ENCODE measurements at places on chromosomes 13 and 19. TPM values are rescaled to one million over a fixed set of nuclear protein-coding genes. Genes with fewer than 3 reads are reported as not detected.

Gene KCNC3
- 0.29 TPM for total RNA-seq

Gene SYCN
- total RNA-seq = not detected

Gene RLN3
- not detected for total RNA-seq

Gene LILRA1
- not detected for total RNA-seq

- no peak for DNase-seq
Observed at GRCh38 chr13:108195146-108195545, 20.2 kb downstream of the LIG4 start.

- no peak for DNase-seq
Observed at GRCh38 chr13:33518452-33518851, 232.9 kb upstream of the STARD13 start.

GRCh38 chr13:29597706-29598105 is 2.2 kb upstream of the SLC7A1 start:
- no peak for DNase-seq

- no peak for DNase-seq
Observed at GRCh38 chr13:98512774-98513665, 63.9 kb downstream of the STK24 start.

DNA sequence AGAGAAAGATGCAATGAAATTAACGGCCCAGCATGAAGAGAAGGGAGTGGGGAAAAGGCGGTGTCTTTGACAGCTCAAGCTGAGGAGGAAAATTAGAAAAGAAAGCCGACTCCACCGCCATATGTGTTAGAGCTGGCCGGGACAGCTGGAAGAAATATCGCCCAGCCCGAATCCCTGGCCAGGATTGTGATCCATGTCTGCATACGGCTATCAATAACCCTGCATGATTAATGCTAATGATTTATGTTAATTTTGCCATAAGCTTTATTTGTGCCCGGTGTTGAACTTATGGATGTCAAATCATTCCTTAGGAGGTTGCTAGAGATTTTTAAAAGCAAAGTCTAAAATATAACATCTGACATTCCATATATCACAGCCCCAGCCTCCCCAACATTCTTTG is 263.4 kb upstream of the ZNF507 start:
- DNase-seq = no peak
